ENCODE measurements at places on chromosomes 4 and X. TPM values are rescaled to one million over a fixed set of nuclear protein-coding genes. Genes with fewer than 3 reads are reported as not detected.

Gene ADH1A
- not detected for total RNA-seq

Gene WDR17
- total RNA-seq: 0.83 TPM

Gene CLNK
- total RNA-seq: not detected

Gene XAGE1A
- total RNA-seq: not detected

Gene SPANXN4
- not detected for total RNA-seq

Gene LINC00632
- total RNA-seq: 6.4 TPM

Gene GLRA2
- not detected for total RNA-seq

Gene ATP8A1
- total RNA-seq: 0.83 TPM

Gene FGF5
- total RNA-seq: 18.6 TPM

Gene CCNQ
- 27.6 TPM for total RNA-seq

Gene USP51
- 1.1 TPM for total RNA-seq

Gene RGN
- 0.18 TPM for total RNA-seq

Gene DTHD1
- not detected for total RNA-seq

Gene MTMR8
- under 0.01 TPM for total RNA-seq

Gene NFXL1
- total RNA-seq: 21.9 TPM

Gene CXCL1
- total RNA-seq: not detected

Gene NPY1R
- under 0.01 TPM for total RNA-seq

Gene SERPINA7
- not detected for total RNA-seq

All from IMR-90 (cell line).